Stimulated activated CD4-positive, alpha-beta T cell treated with anti-CD3 and anti-CD28 coated beads, Interleukin-4, amount 100 ng/mL, for 4 hours (primary cell): ENCODE measurements at places on chromosomes 6 and 20.

DNA sequence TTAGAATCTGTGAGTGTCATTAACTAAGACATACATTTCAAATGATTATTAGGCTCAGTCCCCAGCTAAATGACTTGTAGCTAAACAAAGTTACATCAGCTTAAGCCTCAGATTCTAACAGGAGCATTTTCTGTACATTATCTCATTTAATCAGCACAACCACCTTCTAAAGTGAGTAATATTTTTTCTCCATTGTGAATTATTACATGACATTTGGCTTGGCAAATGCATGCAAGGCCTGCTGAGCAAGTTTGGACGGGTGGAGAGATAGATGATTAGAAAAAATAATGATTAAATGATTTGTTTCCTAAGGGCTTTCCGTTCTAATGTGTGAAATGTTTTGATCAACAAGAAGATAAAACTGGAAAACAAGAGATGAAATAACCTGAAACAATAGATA lies 20.7 kb downstream of the DCBLD1 start:
- no peak for DNase-seq

GRCh38 chr6:87171938-87172633 lies 16.7 kb downstream of the ZNF292 start:
- no peak for DNase-seq

GRCh38 chr20:32650401-32650944 lies 23.3 kb downstream of the C20orf203 start:
- no peak for DNase-seq

GRCh38 chr6:22059126-22059525 lies 237.7 kb downstream of the PRL start:
- DNase-seq, result no peak
